ENCODE measurements at places on chromosomes 4 and X.

- DNase-seq = no peak
Measured at GRCh38 chr4:83331956-83332355, 2.7 kb downstream of the HPSE start.

DNA sequence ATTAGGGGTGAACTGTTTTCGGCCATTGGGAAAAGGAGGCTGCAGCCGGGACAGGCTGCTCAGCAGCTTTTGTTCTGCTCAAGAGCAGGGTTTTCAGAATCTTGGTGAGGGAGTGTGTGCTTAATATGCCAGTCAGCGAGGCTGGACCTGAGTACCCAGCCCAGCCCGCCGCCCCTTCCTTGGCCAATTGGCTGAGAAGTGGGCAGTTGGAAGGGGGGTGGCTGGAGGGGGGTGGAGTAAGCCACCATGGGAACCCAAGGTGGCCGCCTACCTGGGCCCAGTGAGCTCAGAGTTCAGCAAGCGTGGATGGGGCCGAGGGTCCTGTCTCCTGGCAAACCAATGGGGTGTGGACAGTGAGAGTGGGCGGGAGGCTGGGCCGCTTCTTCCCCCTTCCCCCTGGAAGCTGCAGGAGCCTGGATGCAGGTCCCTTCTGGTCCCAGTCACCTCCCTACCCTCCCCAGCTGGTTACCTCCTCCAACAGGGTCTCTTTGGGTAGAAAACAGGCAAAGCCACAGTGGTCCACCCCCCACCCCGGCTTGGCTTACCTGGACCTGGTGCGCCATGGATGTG, 52.5 kb downstream of the SORCS2 start:
- DNase-seq = no peak

- DNase-seq = no peak
Measured at GRCh38 chr4:181853881-181854511, 389.2 kb upstream of the TENM3 start.

- no peak for DNase-seq
Measured at GRCh38 chr4:189088780-189089179, 851.9 kb upstream of the FRG1 start.

- DNase-seq = no peak
Measured at GRCh38 chrX:15435836-15436619, 51.8 kb upstream of the VEGFD start.

DNA sequence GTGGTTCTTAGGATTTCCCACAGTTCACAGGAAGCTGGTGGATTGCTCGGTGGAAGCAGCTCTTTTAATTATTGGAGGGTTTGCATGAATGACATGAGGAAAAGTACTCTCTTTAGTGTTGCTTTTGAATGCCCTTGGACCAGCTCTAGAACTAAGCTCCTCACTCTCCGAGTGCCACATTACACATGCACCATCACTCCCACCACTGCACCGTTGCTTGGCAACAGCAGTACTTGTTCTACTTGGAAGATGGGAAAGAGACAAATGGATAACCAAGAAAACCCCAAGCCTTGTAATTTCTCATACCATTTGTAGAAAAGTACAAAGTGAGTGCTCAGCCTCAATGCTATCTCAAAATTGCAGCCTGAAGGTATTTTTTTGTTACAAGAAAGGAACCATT, 620.2 kb upstream of the BOD1L1 start:
- DNase-seq = no peak

GRCh38 chr4:156538651-156539257, 432.8 kb downstream of the PDGFC start:
- DNase-seq = no peak

DNA sequence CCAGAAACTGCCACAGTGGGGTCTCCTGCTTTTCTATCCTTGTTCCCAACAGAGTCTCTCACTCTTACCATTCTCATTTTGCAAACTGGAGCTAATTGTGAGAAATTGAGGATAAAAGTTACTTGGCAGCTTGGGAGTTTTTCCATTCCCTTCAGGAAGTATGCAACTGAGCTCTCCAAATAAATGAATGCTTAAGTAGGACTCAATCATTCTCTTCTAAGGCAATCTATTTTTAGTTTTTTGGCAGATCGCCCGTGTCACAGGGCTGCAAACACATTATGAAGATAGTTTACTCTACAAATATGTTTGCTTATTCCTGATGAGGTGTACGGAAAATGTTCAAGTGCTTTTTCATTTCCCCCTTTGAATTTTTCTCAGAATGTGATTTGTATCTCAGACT, 5.3 kb downstream of the ASB11 start:
- no peak for DNase-seq

DNA sequence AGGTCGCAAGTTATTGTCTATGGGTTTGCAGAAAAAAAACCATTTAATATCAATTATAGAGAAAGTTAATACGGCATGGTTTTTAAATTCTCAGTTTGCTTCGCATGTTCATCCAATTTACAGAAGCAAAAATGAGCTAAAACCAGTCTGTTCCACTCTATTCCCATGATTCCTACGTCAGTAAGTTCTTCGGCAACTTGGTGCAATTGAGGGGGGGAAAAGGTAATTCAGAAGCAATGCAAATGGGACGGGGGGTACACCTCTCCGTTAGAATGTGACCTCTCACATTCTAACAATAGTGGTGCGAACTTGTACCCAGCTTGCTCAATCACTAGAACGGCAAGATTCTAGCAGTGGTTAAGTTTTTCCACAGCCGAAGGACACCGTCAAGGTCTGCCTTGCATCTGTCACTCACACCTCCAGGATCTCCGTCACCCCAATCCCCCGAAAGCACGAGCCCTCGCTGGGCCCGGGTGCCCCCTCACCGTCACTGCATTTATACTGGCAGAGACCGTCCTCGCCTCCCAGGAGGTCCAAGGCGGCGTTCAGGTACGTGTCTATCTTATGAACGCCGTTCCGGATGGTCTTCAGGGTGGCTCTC, 653 bp downstream of the PLA2G12A start:
- DNase-seq = peak; percentile 13

- DNase-seq = no peak
Measured at GRCh38 chrX:7145454-7145853, 2.1 kb upstream of the STS start.

DNA sequence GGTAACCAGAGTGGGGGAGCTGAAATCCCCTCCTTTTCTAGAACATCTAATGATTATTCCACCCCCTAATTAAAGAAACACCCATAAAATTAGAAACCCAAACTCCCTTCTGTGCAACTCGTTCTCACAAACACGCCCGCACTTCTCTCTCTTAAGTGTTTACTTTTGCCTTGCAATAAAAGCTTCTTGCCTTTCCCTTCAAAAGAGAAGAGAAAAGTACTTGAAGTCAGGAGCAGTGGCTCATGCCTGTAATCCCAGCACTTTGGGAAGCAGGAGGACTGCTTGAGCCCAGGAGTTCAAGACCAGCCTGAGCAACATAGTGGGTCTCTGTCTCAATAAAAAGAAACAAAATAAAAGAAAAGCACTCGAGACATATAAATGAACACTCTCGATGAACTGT, 3.6 kb upstream of the GPR173 start:
- no peak for DNase-seq

GRCh38 chr4:102687982-102688433, 72.8 kb downstream of the MANBA start:
- DNase-seq = no peak

- DNase-seq = no peak
Measured at GRCh38 chrX:25531096-25531495, 515.3 kb upstream of the ARX start.

DNA sequence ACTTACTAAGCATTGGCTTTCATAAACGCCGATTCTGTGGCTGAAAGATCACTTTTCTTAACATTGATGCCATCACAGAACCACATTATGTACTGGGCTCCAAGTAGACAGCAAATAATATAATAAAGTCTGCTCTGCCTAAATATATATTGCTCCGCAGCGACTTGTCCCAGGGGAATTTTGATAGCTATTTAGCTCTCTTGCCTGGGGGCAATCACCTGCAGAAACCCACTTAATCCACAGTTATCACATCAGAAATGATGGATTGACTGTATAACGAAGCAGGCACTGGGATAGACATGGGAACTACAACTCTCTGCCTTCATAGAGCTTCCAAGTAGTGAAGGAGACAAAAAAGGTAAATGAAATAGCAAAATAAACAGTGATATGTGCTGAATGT, 48.0 kb upstream of the MYOZ2 start:
- DNase-seq = no peak

DNA sequence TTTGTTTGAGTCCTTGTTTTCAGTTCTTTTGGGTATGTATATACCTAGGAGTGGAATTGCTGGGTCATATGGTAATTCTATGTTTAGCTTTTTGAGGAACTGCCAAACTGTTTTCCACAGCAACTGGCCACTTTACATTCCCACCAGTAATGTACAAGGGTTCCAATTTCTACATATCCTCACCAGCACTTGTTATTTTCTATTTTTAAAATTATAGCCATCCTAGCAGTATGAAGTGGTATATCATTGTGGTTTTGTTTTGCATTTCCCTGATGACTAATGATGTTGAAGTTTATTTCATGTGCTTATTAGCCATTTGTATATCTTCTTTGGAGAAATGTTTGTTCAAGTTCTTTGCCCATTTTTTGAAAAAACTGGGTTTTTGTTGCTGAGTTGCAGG, 39.6 kb downstream of the TMEM164 start:
- no peak for DNase-seq

DNA sequence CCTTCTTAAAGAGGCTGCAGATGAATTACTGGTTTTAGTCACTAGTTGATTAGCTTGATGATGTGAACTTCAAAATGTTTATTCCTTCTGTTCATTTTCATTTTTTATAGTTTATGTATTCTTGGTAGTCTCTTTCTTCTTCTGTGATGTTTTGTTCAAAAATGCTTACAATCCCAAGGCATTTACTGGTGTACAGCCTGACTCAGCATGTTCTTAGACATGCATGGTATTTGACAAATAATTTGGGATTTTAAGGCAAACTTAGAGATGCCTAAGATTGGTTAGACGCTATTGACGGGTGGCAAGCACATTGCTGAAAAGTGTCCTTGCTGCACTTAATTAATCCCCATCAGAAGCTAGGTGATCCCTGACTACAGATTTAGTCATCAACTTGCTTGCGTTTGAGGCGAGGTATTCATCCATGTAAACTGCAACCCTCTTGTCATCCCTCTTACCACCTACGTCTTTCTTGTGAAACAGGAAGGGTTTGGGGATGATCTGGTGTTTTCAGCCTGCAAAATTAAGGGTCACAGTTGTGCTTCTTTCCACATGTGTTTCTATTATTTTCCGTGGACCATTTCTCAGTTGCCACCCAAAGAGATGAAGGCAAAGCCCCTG, 331.8 kb downstream of the DKK2 start:
- no peak for DNase-seq

DNA sequence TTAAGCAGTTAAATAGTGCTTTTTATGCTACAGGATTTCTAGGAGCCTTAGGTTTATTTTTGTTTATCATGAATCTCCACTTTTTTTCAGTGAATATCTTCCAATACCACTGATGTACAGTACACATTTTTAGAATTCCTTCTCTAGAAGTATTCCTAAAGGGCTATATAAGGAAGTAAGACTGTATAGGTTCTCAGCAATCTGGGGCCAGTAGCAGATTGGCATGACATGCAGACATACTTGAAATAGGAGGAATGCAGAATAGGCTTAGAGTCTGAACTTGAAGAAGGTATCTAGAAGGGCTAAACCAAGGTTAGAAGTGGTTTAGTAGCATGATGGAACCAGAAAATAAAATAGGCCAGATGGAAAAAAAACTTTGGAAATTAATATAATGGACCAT, 29.8 kb downstream of the HEPH start:
- DNase-seq = no peak

GRCh38 chr4:173490817-173491528, 39.1 kb downstream of the HAND2 start:
- DNase-seq = no peak

DNA sequence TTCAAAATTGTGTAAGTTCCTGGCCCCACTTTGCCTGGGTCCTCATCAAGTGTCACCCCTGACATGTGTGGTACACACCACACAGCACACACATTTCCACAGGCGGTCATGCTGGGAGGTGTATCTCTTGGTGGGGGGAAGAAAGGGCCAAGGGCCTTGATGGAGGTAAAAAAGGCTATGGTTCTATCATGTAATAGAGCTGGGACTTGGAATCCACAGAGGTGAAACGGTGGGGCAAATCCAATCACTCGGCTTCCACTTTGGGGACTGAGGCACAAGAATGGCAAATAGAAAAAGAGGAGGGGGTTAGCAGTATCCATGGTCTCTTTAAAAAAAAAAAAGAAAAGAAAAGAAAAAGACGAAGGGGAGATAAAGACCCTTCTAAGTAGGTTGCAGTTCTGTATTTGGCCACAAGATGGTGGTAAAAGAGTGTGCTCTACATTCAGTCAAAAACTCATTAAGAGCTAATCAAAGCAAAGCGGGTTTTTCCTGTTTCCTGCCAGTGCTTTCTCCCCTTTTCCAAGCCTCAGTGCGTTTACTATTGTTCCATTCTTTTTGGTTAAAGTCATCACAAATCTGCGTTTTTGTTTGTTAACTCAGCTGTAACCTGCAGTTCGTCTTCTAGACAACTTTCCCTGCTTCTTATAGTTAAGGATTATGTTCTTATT, 37.0 kb upstream of the ATP6AP2 start:
- DNase-seq = no peak

DNA sequence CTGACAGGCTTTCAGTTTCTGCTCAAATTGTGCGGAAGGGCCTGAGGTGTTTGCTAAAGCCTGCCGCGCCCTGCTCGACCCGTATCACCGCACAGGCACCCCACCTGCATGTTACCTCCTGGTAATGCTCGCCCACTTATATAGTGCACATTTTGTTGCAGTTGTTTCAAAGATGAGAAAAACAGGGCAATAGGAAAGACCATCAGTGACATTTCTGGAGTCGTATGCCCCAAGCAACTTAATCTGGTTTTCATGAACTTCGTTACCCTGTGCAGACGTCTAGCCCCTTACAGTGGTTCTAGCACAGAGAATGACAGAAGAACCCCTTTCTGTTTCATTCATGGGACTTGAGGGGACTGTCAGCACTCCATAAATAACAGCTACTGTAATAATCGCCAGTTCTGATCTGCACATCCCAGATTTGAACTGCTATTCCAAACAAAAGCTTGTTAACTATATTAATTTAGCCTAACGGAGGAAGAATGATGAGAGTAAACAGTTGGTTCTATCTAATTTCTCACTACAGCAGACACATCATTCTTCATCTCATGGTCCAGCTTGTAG, 940 bp upstream of the DCTD start:
- DNase-seq = no peak

DNA sequence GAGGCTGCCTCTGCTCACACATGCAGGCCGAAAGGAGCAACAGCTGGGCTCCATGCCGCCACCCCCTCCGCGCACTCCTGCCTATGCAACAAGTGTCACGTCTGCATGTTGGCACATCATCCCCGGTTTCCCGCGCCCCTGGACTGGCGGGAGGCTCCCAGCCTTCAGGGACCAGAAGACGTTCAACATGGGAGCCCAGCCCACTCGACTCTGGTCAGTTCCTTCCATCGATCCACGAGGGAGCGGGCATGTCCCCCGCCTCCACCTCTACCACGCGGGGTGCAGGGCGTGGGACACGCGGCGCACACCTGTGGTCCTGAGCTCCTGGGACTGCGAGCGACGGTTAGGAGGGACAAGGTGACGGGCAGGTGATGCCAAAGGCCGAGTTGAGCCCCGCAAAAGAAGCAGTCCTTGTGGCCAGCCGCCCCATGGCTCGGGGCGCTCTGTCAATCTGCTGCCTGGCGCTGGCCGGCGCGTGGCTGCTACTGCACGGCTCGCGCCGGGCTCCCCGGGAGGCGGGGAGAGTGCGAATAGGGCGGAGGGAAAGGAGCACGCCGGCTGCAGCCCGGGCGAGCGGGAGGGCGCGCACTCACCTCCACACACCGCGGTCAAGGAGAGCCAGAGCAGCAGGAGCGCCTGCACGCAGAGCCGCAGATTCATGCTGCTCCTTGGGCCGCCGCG, 645 bp downstream of the APLN start:
- DNase-seq = no peak

- DNase-seq = no peak
Measured at GRCh38 chrX:65406532-65406931, 128.1 kb downstream of the LAS1L start.

Data from stimulated activated CD8-positive, alpha-beta memory T cell treated with anti-CD3 and anti-CD28 coated beads, Interleukin-4, amount 100 ng/mL, for 4 hours (primary cell).